ENCODE measurements at places on chromosomes 13 and 19. TPM values are rescaled to one million over a fixed set of nuclear protein-coding genes. Genes with fewer than 3 reads are reported as not detected.

Gene MRI1
- 30.1 TPM for polyA plus RNA-seq

Gene EMP3
- polyA plus RNA-seq = 61.0 TPM

Gene NAT14
- polyA plus RNA-seq = 58.8 TPM

Gene ZNF296
- polyA plus RNA-seq = 2.4 TPM

Gene TRPC4
- 4.6 TPM for polyA plus RNA-seq

Gene KLK7
- 3.8 TPM for polyA plus RNA-seq

Gene ZNF729
- 0.20 TPM for polyA plus RNA-seq

Gene NKG7
- polyA plus RNA-seq = 2.1 TPM

Gene ZNF888
- polyA plus RNA-seq = 11.3 TPM

Gene CGB8
- polyA plus RNA-seq = not detected

Gene CCL25
- 0.33 TPM for polyA plus RNA-seq

Gene ZIK1
- polyA plus RNA-seq = 21.0 TPM

Gene AP1M2
- 58.5 TPM for polyA plus RNA-seq

Gene ERICH4
- polyA plus RNA-seq = 6.0 TPM

Gene TTC9B
- 0.10 TPM for polyA plus RNA-seq

Gene AKT2
- 162 TPM for polyA plus RNA-seq

Gene USHBP1
- polyA plus RNA-seq = 5.9 TPM

Gene CPB2
- 0.18 TPM for polyA plus RNA-seq

Gene LPAR6
- 37.7 TPM for polyA plus RNA-seq

Data from renal pelvis (tissue), 12 donors.